ENCODE measurements at places on chromosomes 3 and 15. TPM values are rescaled to one million over a fixed set of nuclear protein-coding genes. Genes with fewer than 3 reads are reported as not detected.

- DNase-seq: no peak
Observed at GRCh38 chr15:90610190-90610589, 80.5 kb downstream of the CRTC3 start.

- DNase-seq: peak; percentile 95
Observed at GRCh38 chr3:62607287-62608029, 234.1 kb upstream of the FEZF2 start.

DNA sequence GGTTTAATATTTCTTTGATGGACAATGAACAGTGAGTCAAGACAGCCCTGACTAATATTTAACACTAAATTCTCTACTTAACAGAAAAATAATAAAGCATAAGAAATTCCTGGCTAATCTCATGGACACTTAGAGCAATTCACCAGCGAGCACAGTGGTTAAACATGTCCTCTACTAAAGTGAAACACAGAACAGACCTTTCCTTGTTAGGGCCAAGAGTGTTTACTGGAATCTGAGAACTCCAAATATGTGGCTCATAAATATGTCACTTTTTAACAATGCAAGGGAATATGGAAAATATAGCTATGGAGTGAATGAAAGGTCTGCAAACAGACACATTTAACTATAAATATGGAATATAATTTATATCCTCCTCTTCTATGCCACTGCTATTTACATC is 18.6 kb upstream of the IGSF10 start:
- no peak for DNase-seq

- DNase-seq: no peak
Observed at GRCh38 chr15:64909546-64909945, 2.2 kb upstream of the ANKDD1A start.

DNA sequence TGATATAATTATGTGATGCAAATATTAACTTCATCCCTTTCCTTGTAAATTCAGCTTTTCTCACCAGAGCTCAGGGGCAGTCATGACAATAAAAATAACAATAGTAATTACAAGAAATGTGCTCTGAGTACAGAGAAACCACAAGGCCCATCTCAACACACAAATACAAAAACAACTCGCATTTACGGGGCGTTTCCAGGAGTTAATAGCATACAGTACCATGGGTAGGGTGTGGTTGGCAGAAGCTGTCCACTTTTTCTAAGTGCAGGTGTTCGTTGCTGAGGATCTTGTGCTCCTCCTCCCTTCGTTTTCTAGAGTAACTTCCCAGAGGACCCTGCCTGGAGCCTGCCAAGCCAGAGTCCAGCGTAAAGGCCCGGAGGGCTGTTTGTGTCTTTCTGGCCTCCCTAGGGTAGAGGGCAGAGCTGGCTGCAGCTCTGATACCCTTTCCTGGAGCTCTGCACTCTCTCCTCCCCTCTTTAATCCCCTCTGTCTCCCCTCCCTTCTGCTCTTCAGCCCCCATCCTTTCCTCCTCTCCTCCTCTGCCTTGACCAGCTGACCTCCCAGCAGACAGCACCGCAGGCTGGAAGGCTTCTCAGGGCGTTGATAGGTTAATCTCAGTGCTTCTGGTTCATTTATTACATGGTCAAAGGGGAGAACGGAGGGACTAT is 11.4 kb downstream of the SEMA3G start:
- no peak for DNase-seq

DNA sequence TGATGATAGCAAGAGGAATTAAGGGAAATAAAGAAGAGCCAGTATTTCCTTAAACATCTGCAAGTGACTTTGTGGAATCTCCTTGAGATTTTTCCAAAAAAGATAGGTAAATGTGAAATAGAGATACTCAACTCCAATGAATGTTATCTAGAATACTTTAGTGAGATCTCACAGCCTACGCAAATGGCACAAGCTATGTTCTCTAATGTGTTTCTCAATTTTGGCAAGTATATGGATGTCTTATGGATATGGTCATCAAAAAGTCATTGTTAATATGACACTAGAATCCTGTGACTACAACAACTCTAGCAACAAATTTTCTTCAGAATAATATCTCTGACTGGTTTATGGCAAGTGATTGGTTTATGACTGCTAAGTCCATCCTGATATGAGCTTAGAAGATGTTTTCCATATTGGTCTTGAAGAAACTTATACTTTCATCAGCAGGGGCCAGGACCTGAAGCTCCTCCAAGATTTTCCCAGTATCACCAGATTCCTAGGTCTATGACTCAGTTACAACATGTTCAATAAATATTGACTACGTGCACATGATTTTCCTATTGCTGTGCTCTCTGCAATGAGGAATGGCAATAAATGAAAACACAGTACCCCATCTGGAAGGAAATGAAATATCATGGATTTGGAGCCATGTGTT is 170.9 kb upstream of the THBS1 start:
- no peak for DNase-seq

DNA sequence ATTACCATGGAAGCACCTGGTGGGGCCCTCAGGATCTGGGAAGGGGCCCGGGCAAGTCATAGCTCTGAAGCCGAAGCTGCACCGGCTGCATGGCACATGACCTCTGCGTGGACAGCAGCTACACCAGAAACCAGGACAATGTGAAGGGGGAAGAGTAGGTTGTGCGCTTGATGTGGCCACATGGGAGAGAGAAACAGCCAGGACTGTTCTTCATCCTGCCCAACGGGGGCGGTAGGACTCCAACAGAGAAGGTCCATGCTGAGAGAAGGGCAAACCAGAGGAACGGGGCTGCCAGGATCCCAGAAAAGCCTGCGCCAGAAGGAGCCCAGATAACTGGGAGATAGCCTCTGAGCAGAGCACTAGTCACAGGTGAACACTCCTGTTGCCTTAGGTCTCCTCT is 54.9 kb upstream of the PRR20G start:
- no peak for DNase-seq

DNA sequence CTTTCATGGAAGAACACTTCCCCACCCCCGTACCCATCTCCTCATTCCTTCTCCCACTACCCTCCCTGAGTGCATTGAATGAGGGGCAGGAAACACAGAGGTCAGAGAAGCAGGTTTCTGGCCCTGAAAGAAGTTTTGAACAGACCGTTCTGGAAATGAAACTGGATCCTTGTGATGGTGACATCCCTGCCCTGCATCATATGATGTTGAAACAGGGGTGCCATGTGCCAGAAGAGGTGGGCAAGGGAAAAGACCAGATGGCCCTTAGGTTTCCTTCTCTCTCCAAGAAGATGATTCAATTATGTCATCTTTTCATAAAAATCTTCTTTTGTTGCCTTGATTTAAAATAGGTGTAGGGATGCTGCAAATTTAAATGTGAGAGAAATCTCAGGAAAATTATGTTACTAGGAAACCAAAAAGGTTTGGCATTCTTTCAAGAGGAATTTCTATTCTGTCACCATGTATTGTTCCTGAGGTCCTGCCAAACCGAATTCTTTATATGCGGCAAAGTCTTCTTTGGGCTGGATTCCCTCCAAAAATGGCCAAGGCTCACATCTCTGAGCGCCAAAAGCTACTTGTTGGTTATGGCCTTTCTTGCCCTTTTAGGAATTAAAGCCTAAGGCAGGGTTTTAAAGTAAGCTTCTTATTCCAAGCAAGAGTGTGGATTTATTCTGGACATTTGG is 19.9 kb upstream of the TNFAIP8L3 start:
- DNase-seq: no peak

DNA sequence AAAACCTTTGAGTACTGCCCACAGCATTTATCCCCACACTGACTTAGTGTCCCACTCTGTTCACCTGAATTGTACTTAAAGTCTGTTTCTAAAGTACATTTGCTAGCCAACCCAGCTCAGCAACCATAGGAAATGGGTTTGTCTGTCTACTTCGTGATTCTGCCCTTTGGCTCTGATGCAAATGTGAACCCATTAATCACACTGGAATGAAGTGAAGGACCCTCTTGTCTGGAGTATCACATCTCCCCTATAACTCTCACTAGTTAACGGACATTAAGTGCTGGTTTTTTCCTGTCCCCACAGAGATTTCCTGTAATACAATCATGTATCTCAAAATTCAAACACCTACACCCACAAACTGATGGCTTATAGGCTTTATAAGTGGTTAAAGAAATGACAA is 20.5 kb downstream of the EID1 start:
- no peak for DNase-seq

- peak; percentile 14 for DNase-seq
Observed at GRCh38 chr15:53586799-53587198, 172.7 kb downstream of the WDR72 start.

- no peak for DNase-seq
Observed at GRCh38 chr3:17964108-17964507, 221.7 kb upstream of the TBC1D5 start.

GRCh38 chr3:169811631-169812331 is 889 bp upstream of the LRRIQ4 start:
- DNase-seq: peak; percentile 44

- DNase-seq: no peak
Observed at GRCh38 chr3:106488331-106488730, 619.5 kb upstream of the CBLB start.

DNA sequence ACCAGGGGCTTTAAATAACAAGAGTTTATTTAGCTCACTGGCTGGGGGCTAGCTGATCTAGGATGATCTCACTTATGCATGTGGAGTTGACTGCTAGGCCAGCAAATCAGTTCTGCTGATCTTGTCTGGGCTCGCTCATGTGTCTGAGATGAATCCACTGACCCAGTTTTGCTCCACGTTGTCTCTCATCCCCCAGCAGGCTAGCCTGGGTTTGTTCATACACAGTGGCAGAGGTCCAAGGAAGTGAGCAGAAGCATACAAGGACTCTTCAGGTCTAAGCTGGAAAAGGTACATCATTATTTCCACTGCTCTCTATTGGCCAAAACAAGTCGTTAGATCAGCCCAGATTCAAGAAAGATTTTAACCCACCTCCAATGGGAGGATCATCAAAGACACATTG is 238.0 kb downstream of the PLCL2 start:
- no peak for DNase-seq

GRCh38 chr3:145943952-145944351 is 217.0 kb downstream of the PLOD2 start:
- no peak for DNase-seq

DNA sequence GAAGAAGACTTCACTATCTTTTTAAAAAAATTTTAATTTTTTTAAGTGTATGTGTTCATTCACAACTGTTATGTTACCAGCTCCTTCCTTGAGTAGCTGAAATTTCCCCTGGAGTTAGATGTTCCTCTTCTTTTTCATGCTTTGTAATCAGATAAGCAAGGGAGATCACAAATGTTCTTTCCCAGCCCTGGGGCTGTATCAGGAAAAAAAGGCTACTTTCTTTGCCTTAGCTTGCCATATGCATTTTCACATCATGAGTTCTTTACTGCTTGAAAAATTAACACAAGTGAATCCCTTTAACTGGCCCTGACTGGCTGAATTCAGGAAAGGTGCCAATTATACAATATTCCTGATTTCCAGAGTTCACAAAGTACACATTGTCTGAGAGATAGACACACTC is 353.2 kb upstream of the ATP11B start:
- no peak for DNase-seq

GRCh38 chr3:61601831-61602230 is 40.5 kb downstream of the PTPRG start:
- no peak for DNase-seq

DNA sequence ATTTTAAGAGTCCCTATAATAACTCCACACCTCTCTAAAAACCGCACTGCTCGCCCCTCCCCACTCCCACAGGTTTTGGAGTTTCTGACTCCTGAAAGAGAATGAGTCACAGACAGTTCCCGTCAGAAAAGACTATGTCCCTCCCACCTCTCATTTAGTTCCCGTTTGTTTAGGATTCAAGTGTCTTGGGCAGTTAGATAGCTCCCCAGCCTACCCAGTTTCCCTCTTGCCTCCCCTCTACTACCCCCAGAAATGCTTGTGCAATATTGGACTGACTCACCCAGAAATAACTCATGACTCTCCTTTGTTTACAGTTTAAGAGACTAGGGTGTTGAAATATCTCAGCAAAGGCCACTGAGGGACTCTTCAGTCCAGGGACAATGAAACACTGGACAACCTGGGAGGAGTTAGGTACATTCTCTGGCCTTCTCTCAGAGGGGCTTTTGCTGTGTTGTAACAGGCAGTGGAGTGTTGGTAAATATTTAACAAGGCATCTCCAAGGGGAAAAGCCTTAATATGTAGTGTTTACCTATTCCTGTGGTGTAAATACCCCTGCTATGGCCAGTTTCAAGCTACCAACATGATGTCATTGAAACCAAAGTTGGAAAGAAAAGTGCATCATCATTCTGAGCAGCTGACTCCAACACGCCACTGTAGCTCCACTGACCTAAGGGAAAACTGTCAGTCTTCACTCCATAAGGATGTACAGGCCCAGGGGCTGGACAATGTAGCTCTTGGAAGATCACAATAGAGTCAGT is 96.1 kb upstream of the CHD2 start:
- peak; percentile 94 for DNase-seq

CNTN3 gene
- total RNA-seq: 5.5 TPM

SMCO1 gene
- not detected for total RNA-seq

NPAP1 gene
- 0.81 TPM for total RNA-seq

PLA1A gene
- 4.7 TPM for total RNA-seq
